Stimulated activated CD8-positive, alpha-beta memory T cell treated with anti-CD3 and anti-CD28 coated beads, Interleukin-7, amount 100 ng/mL, for 24 hours (primary cell): ENCODE measurements at places on chromosomes 1 and 21.

DNA sequence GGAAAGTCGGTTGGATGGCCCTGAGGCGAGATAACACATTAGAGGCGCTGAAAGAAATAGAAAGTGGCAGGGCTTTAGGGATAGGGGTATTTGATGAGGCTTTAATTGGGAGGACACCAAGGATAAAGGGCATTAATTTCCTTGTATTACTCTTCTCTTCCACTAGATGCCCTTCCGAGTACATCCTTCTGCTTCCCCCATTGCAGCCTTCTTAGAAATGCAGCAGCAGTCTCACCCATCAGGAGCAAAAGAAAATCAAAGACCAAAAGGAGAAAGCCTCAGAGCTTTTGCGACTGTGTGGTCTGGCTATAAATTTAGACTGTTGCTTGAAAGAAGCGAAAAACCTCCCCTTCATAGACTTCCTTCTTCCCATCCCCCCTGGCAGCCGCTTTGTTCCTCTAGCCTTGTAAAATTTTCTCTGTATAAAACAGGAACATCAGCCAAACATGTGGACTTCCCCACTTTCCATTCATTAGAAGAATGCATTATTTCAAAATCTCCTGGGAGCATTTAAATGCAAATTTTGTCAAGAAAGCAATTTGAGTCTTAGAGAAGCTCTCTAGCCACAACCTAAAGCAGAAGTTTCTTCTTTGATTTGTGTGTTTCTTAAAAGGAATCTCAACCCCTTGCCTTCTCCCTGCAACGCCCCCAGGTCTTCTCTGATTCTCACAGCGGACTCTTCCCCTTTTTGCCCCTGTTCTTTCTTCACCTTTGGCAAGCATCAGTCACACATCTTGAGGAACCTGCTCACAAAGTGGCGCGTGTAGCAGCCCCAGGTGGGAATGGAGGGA, 76.6 kb downstream of the NDUFS5 start:
- DNase-seq: no peak

- DNase-seq: no peak
These were observed 20.8 kb upstream of the RLF start for GRCh38 chr1:40140211-40140973.

GRCh38 chr1:240829487-240829886, 217.5 kb upstream of the GREM2 start:
- no peak for DNase-seq

GRCh38 chr1:222124602-222125001, 382.7 kb upstream of the DUSP10 start:
- DNase-seq: no peak

DNA sequence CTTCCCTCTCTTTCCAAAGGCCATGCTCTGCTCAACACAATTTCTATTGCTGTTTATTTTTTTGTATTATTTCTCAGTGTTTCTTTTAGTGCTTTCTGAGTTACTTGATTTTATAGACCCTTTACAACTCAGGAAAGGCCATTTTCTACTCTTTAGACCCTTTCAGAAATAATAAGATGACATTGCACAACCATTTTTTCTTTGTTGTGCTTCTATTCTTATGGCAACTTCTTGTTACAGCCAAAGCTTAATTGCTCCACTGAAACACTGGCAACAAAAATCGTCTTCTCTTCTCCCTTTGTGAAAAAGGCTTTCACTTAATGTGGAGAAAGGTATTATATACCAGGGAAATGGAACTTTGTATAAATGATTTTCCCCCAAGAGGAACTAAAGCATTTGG, 39.0 kb upstream of the SAMSN1 start:
- no peak for DNase-seq

GRCh38 chr1:84795966-84796600, 96.9 kb downstream of the LPAR3 start:
- DNase-seq: no peak

DNA sequence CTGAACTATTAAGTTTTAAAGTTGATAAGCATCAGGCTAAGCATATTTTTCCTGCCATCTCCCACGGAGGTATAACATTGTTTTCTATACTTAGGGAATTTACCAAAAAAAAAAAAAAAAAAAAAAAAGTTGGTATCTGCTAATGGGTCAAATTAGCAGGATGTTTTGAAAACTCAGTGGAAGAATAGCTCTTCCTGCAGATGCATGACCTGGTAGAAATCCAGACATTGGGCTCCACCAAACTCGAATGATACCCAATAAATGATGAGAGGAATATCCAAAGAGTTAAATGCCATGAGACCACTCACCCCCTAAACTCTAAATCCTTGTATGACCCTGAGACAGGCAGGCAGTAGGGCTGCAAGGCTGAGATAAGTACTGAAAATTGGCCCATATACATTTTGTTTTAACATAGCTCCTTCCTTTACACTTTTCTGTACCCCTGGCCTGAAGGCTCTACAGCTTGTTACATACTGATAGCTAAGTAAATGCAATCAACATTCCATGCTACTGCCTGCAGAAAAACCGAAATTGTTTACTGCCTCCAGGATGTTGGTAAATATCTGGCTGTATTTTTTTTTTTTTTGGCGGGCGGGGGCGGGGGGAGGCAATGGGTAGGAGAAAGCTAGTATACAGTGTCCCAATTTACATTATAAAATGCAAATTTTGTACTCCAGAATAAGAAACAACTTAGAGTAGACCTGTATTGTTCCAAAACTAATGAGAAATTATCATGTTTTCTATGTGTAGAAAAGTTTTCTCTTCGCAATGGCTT, 57.6 kb downstream of the NFIA start:
- DNase-seq: no peak

DNA sequence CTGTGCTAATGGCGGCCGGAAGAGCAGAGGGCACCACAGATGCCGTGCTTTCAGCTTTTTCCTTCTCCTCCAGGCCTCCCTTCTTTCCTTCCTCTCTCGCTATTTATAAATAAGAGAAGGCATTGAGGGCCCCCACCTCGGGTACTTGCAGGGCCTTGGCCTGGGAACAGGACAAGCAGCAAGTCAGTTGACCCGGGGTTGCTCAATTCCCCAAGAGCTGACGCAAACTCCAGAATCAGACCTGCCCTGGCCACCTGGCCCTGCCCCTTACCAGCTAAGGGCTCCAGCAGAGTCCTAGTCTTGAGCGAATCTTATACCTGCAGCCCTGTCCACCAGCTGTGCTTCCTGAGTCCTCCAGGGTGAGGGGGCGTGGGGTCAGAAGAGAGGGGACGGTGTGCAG, 13.5 kb downstream of the TNFRSF1B start:
- no peak for DNase-seq

DNA sequence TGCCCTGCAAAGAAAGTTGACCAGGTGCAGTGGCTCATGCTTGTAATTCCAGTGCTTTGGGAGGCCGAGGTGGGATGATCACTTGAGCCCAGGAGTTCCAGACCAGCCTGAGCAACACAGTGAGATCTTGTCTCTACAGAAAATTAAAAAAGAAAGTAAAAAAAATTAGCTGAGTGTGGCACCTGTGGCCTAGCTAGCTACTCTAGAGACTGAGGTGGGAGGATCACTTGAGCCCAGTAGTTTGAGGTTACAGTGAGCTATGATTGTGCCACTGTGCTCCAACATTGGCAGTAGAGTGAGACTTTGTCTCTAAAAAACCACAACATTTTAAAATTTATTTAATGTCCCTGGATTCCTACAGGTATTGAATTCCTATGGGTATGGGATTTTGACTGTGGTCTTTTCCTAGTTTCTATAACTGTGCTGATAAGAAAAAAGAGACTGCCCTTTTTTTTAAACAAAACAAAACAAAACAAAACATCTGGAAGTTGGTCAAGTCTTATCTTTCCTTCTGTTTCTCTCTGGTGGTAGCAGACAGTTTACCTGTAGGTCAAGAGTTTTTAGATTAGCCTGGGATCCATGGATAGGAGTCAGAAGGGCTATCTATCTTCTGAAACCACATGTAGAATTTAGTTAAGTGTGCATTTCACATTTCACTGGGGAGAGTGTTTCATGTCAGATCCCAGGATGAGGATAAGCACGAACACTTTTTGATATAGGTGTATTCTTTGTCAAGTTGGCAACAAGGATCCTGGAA, 18.8 kb downstream of the UCK2 start:
- no peak for DNase-seq

DNA sequence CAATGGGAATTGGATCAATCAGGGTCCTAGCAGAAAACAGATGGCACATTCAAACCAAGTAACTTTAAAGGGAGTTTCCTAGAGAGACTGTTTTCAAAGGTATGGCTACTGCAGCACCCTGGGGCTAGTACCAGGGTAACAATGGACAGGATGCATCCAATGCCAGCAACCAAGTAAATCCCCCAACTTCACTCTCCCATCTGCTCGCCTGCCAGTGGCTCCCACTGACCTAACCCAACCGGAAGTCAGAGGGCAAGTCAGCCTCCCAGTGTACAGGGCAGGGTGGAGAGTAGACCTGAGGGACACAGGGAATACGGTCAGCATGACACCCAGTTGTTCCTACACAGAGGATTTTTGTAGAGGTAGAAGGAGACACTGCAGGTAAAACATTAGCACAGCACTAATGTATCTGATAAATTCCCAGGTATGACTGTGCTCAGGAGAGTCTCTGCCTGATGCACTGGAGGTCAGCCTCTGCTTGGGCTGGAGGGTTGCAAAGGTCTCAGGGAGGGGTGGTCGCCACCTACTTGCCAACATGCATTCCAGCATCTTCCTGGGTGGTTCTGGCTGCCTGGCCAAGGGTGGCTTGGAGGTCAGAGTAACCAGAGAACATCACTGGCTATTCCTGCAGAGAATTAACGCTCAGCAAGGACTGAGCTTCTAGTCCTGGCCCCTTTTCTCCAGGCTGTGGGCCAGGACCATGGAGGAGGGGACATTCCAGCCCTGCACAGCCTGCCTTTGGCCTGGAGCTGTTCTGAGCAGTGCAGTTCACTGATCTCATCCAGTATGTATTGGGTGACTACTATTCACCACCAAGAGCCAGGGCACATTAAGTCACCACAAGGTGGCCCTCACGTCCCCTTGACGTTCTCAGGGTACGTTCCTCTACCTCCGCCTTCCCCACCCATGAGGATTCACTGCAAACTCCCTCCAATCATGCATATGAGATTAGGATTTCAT, 5.1 kb upstream of the GJA4 start:
- no peak for DNase-seq

DNA sequence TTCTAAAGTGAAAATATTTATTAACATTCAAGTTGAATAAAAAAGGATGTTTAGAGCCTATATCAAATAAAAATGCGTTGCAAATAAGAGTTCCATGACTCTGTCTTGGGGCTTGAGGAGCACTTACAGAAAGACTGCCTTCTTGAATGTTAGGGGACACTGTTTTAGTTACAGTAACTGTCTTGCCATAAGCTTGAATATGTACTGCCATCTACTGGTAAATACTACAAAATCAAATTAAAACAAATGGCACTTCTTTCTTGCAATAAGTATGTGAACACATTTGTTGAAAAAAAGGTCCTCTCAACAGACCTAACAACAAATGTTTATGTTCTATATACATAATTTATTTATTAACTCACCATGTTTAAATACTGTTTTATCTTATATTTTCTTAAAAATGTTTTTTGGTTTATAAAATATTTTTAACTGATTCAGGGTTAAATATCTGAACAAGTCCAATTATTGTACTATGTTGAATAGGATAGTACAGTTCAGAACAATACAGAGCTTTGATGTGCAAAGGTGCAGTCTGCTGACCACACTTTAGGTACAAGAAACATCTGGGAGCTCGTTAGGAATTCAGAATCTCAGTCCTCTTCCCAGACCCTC, 199.5 kb downstream of the LRRIQ3 start:
- DNase-seq: no peak

DNA sequence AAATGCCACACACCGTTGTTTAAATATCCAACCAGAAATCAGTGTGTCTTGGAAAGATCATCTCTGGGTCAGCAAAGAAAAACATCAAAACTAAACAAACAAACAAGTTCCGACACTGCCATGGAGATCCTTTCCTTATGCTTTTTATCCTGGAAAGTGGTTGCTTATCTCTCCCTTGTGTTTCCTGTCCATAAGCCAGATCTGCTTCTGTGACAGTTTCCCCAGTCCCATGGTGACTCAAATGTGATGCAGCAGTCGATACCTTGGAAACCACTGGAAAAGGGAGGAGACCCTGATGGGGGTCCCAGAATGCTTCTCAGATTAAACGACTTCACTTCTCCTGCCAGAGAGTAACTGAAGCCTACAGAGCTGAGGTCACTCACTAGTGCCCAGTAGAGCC, 94.7 kb downstream of the DMRTA2 start:
- no peak for DNase-seq

DNA sequence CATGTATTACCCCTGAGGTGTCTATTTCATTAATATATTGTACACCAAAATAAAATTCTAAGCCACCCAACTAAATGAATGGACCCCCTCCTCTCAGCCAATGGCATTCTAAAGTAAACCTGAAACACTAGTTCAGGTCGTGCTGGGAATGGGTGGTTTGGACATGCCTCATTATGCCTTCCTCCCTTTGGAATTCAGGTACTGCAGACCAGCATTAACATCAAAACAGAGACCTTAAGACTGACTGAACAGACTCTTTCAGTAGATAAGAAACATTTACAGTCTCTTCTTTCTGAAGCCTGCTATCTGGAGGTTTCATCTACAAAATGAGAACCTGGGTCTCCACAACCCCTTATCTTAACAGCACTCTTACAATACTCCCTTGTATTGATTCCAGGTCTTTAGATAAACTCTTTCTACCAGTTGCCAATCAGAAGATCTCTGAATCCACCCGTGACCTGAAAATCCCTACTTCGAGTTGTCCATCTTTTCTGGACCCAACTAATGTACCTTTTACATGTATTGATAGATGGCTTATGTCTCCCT, 93.6 kb downstream of the PKN2 start:
- no peak for DNase-seq

- DNase-seq: no peak
These were observed 10.5 kb downstream of the CDKN2C start for GRCh38 chr1:50980505-50980904.

- no peak for DNase-seq
These were observed 96.5 kb downstream of the NME7 start for GRCh38 chr1:169271098-169271497.

GRCh38 chr1:2242814-2243725, 15.0 kb downstream of the SKI start:
- DNase-seq: no peak

GRCh38 chr1:197312163-197312562, 44.1 kb downstream of the CRB1 start:
- DNase-seq: no peak

DNA sequence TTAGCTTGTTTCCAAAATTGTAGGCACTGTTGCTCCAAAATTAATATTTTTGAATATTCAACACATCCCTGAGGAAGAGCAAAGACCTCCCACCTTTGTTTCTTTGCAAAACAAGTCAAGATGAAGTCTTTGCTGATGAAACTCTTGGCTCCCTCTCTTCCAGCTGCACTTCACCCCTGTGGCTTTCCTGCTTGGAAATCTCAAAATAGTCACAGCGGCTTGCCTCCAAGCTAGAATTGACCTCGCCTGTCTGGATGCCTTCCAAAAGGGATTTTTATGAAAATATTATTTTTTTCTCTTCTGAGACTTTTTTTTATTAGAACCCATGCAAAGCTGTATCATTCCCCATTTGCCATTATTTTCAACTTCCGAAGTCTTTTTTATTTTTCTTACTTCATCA, 71.1 kb upstream of the MROH9 start:
- DNase-seq: no peak

DNA sequence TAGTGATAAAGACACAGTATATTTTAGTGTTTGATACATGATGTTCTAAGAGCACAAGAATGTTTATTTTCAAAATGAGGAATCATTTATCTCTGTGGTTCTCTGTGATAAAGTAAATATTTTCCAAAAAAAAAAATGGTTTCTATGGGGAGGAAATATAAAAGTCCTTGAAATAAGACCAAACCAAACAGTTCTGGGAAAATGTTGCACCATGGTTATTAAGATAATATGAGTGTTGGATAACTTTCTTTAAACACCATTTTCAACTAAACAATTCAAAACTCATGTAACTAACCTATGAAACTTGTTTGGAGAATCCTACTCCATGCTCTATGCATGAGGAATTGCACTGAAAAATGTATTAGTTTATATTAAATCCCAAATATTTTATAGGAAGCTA, 184.6 kb downstream of the KCNT2 start:
- DNase-seq: no peak
